Mononuclear cell (primary cell): ENCODE measurements at places on chromosomes 2 and 18. TPM values are rescaled to one million over a fixed set of nuclear protein-coding genes. Genes with fewer than 3 reads are reported as not detected.

The PSMA8 gene
- 0.42 TPM for total RNA-seq

The ANKRD30BL gene
- total RNA-seq: not detected

The SERPINB10 gene
- total RNA-seq: 5.7 TPM

The PLEKHM3 gene
- 22.7 TPM for total RNA-seq

The CFAP221 gene
- total RNA-seq: 0.31 TPM

The MDH1B gene
- not detected for total RNA-seq

The CCDC141 gene
- 33.9 TPM for total RNA-seq

The GPR155 gene
- total RNA-seq: 12.9 TPM

The MTX2 gene
- 5.0 TPM for total RNA-seq

The REEP1 gene
- total RNA-seq: 0.63 TPM

The ALPP gene
- not detected for total RNA-seq

The GYPC gene
- total RNA-seq: 132 TPM

The COL3A1 gene
- total RNA-seq: 0.42 TPM

The DLX1 gene
- not detected for total RNA-seq

The INHA gene
- not detected for total RNA-seq

The YES1 gene
- 53.4 TPM for total RNA-seq

The ZBTB7C gene
- total RNA-seq: not detected

The ST6GAL2 gene
- total RNA-seq: 0.21 TPM

The KCTD1 gene
- 1.3 TPM for total RNA-seq

The TNFRSF11A gene
- 1.4 TPM for total RNA-seq

The RFX8 gene
- 0.21 TPM for total RNA-seq

The ASB18 gene
- total RNA-seq: not detected
